Lower leg skin (tissue), 4 donors: ENCODE measurements at places on chromosomes 3 and 15.

- no peak for DNase-seq
Measured at GRCh38 chr15:91790836-91791235, 62.7 kb upstream of the SLCO3A1 start.

GRCh38 chr15:41116962-41117252, 827 bp upstream of the INO80 start:
- no peak for DNase-seq

DNA sequence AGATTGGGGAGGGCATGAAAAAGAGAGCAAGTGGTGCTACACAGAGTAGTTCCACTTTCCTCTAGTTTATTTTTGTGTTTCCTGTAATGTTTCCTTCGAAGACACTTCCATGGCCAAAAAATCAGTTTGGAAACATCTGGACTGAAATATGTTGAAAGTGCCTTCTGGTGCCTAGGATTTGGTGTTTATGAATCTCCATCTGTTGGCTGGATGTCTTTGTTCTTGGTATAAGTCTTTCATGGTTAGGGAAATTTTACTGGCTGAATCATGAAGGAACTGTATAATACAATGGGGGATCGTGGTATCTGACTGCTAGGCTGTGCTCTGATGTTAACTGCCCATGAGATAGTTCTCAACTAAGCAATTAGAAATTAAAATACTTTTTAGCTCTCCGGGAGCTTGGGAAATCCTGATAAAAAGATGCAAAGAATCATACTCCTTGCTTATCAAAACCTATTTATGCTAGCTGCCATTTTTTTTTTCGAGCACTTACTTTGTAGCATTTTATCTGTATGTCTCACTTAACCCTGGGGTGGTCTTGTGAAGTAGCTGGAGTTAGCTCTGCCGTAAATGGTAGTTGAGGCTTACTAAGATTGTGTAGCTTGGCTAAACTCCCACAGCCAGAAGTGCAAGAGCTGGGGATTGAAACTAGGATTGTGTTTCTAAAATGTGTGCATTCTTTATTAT, 21.9 kb downstream of the AKAP13 start:
- DNase-seq: no peak

GRCh38 chr3:13243586-13243985, 170.4 kb upstream of the IQSEC1 start:
- no peak for DNase-seq

DNA sequence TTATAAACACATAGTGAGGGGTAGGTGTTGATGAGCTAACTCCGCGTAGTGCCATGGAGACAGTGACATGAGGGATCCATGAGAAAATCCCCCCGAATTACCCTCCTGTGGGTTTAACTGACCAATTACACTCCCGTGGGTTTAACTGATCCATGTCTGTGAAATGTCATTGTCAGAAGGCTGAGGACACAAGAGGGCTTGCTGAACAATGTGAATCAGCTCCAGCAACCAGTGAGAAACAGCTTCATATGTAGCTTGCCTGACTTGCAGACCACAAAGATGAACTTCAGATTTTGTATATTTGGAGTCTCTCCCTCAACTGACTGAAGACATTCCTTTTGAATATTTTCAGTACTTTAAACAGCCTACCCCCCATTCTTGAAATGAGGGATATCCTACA, 144.9 kb downstream of the FBN1 start:
- no peak for DNase-seq

- DNase-seq: no peak
Measured at GRCh38 chr3:186467969-186468368, 76.2 kb downstream of the CRYGS start.

DNA sequence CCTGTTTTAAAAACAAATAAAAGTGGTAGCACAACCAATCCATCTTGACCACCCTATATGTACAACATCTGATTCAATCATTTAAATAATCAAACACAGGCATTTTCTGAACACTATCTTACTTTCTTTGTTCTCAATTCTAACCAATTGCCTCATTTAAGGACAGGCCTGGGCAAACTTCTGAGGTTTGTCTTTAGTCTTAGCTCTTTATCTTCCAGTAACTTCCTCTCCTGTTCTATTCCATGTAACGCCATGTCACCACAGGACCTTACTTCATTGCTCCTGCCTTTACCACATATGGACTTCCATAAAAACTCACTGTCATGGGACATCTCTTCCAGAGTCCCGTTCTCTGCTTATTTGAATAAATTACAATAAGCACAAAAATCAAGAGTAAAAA, 14.9 kb downstream of the HDGFL3 start:
- no peak for DNase-seq

GRCh38 chr15:78811124-78811824, at the start of gene ADAMTS7:
ADAMTS7 (minus strand) TSS chr15:78811464; CDS start chr15:78811220, 244 bp downstream.
- DNase-seq: peak; percentile 90

DNA sequence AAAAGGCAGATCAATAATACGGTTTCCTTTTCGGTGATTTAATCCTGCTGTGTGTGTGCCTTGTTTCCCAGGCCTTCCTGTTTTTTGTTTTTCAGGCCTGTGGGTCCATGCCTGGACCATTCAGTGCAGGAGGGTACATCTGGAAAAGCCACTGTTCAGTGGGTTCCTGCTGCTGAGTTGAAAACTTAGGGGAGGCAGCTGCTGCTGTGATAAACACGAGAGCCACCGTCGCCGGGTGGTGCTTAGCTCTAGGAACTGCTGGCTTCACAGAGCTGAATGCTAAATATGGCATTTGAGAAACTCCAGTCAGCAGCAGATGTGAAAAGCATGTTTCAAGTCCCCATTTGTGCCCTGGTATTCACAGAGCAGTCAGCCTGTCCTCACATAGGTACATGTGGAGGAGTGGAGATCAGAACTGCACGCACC, 44.0 kb downstream of the SYNM start:
- no peak for DNase-seq

GRCh38 chr3:16337856-16338540, 73.0 kb downstream of the OXNAD1 start:
- DNase-seq: no peak

DNA sequence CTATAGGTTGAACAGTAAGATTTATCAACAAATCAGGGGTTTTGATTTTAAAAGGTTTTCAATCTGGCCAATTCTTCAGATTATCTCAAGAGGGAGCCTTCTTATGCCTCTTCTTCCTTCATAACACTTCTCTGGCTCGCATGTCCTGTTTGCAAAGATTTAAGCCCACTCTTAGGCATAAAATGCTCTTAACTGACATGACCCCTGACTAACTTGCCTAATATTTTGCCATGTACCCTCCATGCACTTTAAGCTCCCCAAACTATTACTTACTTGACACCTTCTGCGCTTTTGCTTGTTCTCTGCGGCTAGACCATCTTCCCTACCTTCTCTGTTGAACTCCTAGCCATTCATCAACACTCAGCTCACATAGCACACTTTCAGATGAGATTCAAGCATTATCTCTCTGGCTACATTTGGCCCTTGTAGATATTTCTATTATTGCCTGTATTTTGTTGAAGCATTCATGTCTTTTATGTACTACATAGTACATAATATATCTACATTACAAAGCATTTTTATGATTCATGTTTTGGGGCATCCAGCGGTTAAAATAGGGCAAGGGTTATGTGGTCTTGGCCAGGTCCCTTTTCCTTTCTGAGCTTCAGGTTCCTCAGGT, 1.0 kb upstream of the ARIH1 start:
- DNase-seq: no peak

- no peak for DNase-seq
Measured at GRCh38 chr3:65343026-65343425, 655.2 kb upstream of the ADAMTS9 start.

DNA sequence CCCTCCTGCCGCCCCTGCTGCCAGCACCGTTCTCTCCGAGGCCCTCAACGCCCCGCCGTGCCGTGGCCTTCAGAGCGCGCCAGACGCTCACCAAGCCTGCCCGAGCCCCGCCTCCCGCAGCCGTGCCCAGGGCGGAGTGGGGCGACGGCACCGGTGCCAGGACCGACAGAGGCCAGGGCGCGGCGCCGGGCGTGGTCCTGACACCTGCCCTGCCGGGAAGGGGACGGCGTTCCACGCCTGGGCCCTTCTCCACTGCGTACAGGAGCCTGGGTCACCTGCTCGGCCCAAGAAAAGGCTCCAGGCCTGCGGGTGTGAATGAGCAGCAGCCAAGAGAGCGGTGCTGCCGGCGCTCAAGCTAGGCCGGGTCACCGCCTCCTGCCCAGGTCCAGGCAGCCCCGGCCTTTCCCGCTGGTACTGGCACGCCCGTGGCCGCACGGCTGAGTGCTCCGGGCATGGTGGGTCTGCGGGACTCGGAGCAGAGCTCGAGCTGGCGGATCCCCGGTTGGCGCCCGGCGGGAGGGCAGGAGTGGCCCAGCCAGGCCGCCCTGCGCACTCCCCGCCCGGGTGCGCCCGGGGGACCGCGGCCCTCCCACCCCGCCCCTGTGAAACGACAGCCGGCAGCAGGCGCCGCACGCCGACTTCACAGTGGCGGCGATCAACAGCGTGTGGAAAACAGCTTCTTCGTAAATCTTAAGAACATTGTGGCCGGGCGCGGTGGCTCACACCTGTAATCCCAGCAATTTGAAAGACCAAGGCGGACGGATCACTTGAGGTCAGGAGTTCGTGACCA, 4.2 kb downstream of the OCA2 start:
- DNase-seq: no peak

GRCh38 chr3:174303907-174304560, 555.1 kb upstream of the NAALADL2 start:
- DNase-seq: no peak

DNA sequence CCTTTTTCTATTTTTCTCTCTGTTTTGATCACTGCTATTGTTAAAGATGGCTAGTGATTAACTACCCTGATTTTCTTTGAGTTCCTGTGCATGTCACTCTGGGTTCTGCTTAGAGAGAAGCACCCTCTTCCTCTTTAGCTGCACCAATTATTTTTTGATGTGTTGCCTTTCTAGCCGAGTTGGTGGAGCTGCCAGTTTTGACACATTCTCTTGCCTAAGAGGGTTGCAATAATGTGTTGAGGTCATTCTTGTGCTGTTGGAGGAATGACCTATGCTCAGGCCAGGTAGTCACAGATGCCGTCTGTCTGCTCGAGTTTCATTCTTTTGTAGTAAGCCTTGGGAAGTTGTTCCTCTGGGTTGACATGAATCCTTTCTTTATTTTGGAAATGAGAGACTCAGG, 84.6 kb upstream of the DPH6 start:
- DNase-seq: no peak

DNA sequence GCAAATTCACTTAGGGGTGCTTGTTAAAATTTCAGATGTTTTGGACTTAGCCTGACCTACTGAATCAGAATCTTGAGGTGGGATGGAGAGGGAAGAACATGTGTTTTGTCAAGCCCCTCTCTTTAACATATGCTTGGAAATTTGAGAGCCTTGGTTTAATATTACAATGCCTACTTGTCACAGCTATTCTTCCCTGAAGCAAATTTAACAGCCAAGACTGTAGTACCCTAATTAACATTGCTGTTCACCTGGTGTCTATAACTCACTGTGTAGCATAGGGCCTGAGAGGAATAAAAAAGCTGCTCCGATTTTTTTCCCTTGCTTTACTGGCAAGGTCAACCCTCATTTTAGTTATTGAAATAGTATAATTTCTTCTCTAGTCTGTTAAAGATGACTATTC, 880.1 kb downstream of the CADM2 start:
- no peak for DNase-seq

DNA sequence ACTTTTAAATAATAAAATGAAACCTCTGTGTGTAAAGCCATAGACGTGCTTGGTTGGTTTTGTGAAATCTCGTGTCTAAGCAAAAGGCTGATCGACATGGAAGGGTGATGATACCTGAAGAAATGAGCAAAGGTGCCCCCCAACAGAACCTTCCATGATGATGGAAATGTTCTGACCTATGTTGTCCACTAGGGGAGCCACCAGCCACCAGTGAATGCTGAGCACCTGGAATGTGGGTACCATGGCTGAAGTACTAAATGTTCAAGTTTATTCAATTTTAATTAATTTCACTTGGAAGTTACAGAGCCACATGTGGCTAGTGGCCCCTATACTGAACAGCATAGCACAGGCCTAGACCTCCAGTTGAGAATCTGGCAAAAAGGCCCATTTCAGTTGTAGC, 158.8 kb downstream of the POLR2M start:
- DNase-seq: no peak

- no peak for DNase-seq
Measured at GRCh38 chr15:94306700-94307650, 75.6 kb downstream of the MCTP2 start.

DNA sequence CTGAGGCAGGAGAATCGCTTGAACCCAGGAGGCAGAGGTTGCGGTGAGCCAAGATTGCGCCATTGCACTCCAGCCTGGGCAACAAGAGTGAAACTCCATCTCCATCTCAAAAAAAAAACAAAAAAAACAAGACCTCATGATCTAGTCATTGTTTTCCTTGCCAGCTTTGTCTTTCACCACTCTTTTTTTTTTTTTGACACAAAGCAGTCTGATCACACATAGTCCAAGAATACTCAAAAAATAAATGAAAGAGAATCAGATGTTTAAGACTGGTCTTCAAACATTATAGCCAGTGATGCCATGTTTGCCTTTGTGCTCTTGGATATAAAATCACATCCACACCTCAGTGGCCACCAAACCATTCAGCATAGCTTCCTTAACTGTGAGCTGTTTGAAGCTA, 5.8 kb upstream of the ADAM10 start:
- DNase-seq: no peak

DNA sequence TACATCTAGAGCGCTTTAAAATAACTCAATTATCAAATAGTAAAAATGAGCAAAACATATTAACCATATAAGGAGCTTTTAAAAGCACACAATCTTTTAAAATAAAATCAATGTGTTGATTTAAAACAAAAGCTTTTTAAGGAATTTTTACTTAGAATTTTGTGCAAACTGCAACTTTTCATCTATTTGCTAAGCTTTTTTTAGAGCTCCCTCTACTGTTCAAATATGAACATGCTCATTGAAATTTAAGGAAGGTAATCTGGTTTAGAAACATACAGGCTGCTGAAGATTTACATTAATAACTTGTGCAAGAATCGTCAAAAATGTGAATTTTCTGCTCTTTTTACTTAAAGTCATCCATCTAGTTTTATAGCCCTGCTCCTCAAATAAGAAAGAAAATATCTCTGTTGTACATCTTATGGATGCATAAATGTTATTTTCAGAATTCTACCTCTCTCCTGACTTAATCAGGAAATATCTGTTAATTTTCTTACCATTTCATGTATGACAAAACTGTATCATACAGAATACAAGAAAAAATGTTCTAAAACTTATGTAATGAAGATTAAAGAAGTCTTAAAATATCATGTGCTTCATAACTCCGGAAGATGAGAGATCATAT, 469.4 kb upstream of the ROBO2 start:
- no peak for DNase-seq

GRCh38 chr3:41334426-41334825, 135.1 kb downstream of the CTNNB1 start:
- no peak for DNase-seq

- DNase-seq: peak; percentile 80
Measured at GRCh38 chr15:77031376-77032050, 36.6 kb downstream of the PSTPIP1 start.

- DNase-seq: no peak
Measured at GRCh38 chr15:74730619-74731316, 5.4 kb upstream of the CYP1A1 start.
